Foreskin fibroblast (primary cell): ENCODE measurements at places on chromosomes 2 and 18.
A peak's percentile ranks its signal among the peaks of the same experiment; 100 is the strongest.

DNA sequence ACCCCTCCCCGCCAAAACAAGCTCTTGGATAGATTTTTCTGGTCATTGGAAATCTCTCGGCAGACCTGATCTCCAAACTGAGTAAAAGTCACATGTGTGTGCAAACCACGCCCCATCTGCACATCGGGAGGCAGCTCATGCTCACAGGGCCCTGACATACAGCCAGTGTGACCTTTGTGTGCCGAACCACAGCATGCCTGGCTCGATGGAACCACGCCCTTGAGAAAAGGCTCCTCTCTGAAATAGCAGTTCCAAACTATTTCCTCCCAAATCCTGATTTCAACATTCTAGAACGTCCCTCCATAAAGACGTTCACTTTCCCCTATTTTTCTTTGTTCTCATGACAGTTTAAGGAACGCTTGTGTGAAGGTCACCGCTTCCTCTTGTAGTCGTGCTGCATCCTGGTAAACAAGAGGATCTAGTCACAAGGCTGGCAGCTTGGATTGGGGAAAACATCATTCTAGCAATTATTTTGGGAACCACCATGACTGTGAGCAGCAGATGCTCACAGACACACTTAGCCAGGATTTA is 59.3 kb upstream of the MAP4K4 start:
- no peak for DNase-seq

GRCh38 chr18:78978349-78979055 is 1.1 kb upstream of the SALL3 start:
- peak; percentile 16 for DNase-seq

DNA sequence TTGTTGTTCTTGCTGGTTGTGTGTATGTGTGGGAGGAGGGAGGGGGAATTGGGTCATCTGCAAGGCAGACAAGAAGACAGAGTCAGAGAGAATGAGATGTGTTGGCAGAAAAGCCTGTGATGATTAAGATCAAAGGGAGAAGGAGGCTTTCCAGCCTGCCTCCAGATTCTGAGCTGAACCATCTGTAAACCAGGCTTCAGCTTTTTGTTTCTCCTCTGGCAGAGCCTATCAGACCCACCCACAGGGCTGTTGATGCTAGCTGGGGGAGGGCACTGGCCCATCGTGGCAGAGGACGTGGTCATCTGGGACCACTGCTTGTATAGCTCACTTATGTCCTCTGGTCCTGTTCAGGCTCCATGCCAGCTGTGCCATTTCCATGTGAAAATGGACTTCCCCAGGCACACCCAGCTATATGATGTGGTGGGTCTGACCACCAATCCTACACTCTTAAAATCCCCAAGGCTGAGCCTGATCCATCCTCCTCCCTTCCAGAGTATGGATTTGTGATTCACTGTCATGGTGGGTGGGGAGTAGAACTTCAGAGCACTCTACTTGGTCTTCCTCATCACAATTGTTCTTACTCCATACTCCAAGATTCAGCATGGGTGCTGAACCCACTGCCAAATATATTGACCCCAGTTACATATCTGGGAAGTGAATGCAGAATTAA is 27.8 kb upstream of the COL6A3 start:
- DNase-seq, result peak; percentile 83

GRCh38 chr2:89841476-89841840 is 1150.0 kb downstream of the RPIA start:
- no peak for DNase-seq

- DNase-seq, result no peak
These were observed 69.1 kb downstream of the TACR1 start for GRCh38 chr2:75130171-75130570.

DNA sequence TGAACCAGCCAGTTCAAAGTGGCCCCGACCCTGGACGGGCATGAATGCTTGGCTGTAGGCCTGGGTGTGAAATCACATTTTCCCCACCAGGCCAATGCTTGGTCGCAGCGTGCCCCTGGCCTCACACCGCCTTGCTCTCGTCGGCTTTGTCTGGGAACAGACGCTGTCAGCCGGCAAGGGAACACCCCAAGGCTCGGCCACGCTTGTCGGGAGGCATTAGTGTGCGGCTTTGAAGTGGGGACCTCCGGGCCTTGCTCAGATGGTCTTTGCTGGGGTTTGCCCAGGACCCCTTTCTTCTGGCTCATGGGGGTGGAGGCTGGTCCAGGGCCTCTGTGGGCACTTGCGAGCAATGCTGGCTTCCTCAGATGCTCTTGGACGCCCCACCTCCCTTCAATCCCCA is 79.1 kb downstream of the INHBB start:
- no peak for DNase-seq

GRCh38 chr2:44107974-44108373 is 60.7 kb upstream of the PPM1B start:
- DNase-seq, result no peak

DNA sequence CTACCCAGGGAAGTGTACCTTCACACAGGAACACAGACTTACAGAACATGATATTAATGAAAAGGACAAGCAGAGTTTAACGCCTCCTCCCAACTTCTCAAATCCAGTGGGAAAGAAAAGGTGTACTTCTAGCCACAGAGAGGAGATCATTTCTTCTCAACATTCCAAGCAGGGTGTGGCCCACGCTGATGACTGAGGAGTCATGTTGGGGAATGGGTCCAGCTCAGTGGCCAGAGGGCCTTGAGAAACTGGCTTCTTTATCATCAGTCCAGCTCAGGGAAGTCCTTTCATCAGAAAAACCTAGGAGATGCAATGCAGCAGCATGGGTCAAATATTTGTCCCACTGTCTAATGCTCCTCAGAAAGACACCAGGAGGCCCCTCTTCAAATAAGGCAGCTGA is 63.0 kb downstream of the RBM43 start:
- no peak for DNase-seq

DNA sequence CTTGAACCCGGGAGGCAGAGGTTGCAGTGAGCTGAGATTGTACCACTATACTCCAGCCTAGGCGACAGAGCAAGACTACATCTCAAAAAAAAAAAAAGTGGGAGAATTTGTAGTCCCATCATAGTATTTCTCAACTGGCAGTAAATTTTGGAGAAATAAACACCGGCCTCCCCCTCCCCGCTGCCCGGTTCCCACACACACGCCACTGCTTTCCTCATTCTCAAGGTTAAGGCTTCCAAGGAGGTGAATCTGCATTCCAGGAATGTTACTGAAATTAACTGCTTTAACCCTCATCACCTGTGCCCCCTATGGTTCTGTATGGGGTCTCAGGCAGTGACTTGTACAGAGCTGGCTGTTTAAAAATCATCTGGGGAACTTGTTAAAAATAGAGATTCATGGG is 49.9 kb downstream of the MRPL35 start:
- DNase-seq, result no peak

GRCh38 chr2:201470821-201471731 is 19.5 kb downstream of the STRADB start:
- peak; percentile 61 for DNase-seq

DNA sequence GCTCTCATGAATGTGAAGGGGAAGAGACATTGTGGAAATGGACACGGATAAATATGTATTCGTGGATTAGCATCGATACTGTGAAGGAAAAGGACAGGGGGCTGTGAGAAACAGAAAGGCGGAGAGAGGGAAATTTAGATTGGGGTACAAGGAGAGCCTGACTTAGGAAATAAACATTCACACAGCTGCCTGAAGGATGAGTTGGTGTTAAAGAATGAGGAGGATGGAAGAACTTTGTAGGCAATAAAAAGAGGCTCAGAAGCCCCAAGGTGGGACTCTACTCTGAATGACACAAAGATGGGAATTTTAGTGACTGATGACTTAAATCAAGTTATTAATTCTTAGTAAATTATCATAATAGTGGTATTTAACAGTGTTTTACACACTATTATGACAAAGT is 10.1 kb downstream of the MYO1B start:
- DNase-seq, result peak; percentile 37
